Stimulated activated naive CD4-positive, alpha-beta T cell (primary cell): ENCODE measurements at places on chromosomes 4 and X.

GRCh38 chrX:2514131-2514530, 13.4 kb upstream of the DHRSX start:
- DNase-seq = no peak

DNA sequence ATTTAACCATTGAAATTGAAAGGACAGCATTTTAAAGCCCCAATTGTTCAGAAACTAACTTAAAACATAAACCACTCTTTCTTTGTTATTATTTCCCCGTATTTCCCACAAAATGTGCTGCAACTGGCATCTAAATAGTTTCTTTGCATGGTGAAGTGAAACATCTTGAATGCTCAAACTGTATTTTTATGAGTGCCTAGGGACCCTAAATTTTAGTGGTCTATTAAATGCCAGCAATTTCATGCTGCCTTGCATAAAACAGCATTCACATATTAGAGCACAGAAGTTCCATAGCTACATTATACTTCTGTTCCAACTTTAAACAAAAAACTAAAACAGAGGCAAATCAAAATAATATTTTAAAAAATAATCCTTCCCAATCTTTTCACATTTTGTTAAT, 5.4 kb downstream of the RAB28 start:
- no peak for DNase-seq

DNA sequence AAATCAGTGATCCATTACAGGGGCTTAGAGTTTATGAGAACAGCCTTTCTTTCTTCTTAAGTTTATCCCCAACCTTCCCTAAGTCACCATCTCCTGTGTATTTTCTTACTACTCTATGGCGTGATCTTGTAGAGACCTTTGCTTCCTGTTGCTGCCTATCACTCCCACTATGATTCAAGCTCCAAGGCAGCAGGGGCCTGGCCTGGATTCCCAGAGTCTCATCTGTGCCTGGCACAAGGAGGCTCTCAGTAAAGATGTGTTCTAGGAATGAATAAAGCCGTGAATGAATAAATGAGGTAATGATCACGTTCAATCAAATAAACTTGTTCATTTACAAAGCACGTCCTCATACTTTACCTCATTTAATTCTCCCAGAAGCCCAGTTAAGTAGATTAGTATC, 45.4 kb downstream of the CC2D2A start:
- no peak for DNase-seq

GRCh38 chr4:150098214-150098613, 20.0 kb downstream of the DCLK2 start:
- DNase-seq = no peak

DNA sequence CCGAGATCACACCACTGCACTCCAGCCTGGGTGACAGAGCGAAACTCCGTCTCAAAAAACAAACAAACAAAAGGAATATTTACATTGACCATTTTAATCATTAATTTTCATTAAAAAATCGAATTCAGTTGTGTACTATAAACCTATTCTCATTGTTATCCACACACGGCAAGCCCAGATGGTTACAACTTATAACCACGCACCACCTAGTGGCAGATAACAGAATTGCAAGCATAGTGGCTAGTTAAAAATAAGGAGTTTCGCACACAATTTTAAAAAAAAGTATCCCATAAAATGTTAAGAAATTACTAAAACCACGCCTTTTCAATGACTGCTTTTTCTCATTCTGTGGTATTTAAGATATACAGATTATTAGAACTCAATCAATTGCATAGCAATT, 25.4 kb downstream of the MBNL3 start:
- no peak for DNase-seq
